ENCODE measurements at places on chromosomes 7 and 10. TPM values are rescaled to one million over a fixed set of nuclear protein-coding genes. Genes with fewer than 3 reads are reported as not detected.

DNA sequence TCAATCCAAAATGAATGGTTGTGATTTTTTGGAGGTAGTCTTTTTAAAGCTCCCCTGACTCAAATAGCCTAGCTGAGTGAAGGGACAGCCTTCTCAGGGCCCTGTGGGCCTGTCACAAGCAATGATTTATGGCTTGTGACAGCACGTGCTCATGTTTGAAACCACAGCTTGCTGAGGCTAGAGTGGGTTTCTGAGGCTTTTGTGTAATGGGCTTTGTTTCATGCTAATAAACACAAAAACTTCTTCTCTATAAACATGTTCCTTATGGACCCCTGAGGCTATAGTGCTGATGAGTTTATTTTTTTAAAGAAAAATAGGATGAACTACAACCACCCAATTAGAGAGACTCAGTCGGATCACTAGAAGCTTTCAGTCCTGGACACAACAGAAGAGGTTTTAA is 36.1 kb upstream of the BET1 start:
- no peak for DNase-seq

GRCh38 chr7:80386686-80387085 is 125.2 kb downstream of the GNAT3 start:
- no peak for DNase-seq

GRCh38 chr10:1531883-1532597 is 205.3 kb downstream of the ADARB2 start:
- DNase-seq = no peak

DNA sequence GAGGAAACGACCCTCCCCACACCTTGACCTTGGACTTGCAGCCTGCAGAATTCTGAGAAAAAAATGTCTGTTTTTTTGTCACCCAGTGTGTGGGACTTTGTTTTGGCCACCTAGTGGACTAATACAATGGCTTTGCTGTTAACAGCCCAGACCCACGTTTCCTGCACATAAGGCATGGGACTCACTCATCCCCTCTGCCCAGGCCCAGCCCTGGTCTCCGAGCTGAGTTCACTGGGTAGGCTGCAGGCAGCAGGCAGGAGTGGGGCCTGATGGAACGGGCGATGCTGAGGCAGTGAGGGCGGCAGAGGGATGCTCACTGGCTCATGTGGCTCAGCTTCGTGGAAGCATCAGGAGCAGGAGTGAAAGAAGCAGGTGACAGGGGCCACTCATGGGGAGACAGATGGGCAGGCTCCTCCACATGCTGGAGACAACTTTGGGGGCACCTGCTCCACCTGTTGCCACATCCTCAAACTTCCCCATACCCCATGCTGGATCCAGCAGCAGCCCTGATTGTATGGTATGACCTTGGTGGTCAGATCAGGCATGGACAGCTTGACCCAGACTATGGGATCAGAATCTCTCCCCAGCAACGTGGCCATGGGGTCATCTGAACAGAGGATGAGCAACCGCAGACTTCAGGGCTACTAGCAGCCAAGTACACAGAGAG is 65.8 kb upstream of the ANTXRL start:
- DNase-seq = no peak

Gene MYPN
- total RNA-seq = 152 TPM

DNA sequence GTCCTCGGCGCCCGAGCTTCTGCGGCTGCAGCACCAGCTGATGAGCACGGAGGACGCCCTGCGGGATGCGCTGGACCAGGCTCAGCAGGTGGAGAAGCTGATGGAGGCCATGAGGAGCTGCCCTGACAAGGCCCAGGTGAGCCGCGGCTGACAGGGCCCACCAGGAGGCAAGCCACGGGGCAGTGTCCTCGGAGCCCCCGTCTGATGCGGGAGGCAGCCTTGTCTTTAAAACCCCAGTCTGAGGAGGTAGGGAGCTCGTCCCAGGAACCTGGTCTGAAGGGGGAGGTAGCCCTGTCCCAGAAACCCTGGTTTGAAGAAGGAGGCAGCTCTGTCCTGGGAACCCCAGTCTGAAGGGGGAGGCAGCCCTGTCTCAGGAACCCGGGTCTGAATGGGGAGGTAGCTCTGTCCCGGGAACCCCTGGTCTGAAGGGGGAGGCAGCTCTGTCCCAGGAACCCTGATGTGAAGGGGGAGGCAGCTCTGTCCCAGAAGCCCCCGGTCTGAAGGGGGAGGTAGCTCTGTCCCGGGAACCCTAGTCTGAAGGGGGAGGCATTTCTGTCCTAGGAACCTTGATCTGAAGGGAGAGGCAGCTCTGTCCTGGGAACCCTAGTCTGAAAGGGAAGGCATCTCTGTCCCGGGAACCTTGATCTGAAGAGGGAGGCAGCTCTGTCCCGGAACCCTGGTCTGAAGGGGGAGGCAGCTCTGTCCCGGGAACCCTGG is 53.1 kb upstream of the GTF2IRD1 start:
- no peak for DNase-seq

Measured in heart left ventricle (tissue), 16 donors.